ENCODE measurements at places on chromosomes 11 and 22.

GRCh38 chr22:31753005-31753633, 700 bp upstream of the DEPDC5 start:
- H3K4me1 ChIP-seq: peaks cover 45% of the 10 kb centered on the region
- no peaks in the 10 kb centered on the region for H3K27me3 ChIP-seq
- DNase-seq: peak; percentile 40
- no peaks in the 10 kb centered on the region for H3K36me3 ChIP-seq

- peak overlapping the region; percentile 77 for H3K27ac ChIP-seq
- peak overlapping the region; percentile 61 for H3K4me3 ChIP-seq
- no peaks in the 10 kb centered on the region for H3K27me3 ChIP-seq
- peaks cover 23% of the 10 kb centered on the region for H3K36me3 ChIP-seq
- DNase-seq: no peak
- peaks cover 88% of the 10 kb centered on the region for H3K4me1 ChIP-seq
These were observed 29.7 kb downstream of the FLI1 start for GRCh38 chr11:128723531-128723930.

DNA sequence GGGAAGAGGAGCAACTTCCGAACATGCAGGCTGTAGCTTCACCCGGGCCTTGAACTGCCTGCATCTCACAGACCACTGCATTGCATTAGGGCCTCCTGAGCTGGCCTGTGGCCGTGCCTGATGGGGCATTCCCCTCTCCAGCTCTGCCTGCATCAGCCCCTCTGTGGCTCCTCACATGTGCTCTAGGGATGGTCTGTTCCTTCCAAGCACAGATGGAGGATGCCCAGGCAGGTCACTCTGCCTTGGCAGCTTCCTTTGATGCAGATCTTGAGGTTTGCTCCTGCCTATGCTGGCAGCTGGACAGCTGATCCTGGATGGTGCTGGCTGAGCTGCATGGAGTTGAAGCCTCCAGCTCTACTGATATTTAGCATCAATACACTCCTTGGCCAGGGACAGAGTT, 28.5 kb downstream of the AMPD3 start:
- DNase-seq: no peak
- no peak overlapping the region for H3K27ac ChIP-seq
- H3K4me1 ChIP-seq: peaks cover 10% of the 10 kb centered on the region

DNA sequence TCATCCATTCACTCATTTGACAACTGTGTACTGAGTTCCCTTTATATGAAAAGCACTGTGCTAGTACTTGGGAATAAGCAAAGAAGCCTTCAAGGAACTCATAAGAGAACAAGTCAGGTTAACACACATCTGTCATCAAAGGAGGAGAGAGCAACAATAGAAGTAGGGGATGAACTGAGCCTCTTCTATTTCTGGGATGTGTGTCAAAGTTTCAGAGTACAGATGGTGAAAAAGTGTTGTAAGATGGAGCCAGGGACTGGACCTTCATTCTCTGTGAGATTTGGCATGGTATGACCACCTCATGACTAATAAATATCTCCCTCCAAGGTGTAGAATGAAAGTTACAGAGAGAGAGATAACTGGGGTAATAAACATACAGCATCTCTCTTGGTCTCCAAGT, 349.8 kb upstream of the PLET1 start:
- H3K27me3 ChIP-seq: peaks cover 10% of the 10 kb centered on the region
- no peaks in the 10 kb centered on the region for H3K36me3 ChIP-seq
- H3K27ac ChIP-seq: no peak overlapping the region
- H3K4me1 ChIP-seq: no peaks in the 10 kb centered on the region
- DNase-seq: no peak
- no peak overlapping the region for H3K4me3 ChIP-seq

GRCh38 chr11:130715085-130715876, 201.0 kb downstream of the SNX19 start:
- H3K27me3 ChIP-seq: no peaks in the 10 kb centered on the region
- DNase-seq: no peak
- no peaks in the 10 kb centered on the region for H3K36me3 ChIP-seq
- no peaks in the 10 kb centered on the region for H3K4me1 ChIP-seq

GRCh38 chr11:119550053-119550752, 127.2 kb upstream of the THY1 start:
- H3K27me3 ChIP-seq: peaks cover 2% of the 10 kb centered on the region
- H3K4me1 ChIP-seq: no peaks in the 10 kb centered on the region
- DNase-seq: no peak
- no peak overlapping the region for H3K27ac ChIP-seq
- no peaks in the 10 kb centered on the region for H3K36me3 ChIP-seq
- no peak overlapping the region for H3K4me3 ChIP-seq

DNA sequence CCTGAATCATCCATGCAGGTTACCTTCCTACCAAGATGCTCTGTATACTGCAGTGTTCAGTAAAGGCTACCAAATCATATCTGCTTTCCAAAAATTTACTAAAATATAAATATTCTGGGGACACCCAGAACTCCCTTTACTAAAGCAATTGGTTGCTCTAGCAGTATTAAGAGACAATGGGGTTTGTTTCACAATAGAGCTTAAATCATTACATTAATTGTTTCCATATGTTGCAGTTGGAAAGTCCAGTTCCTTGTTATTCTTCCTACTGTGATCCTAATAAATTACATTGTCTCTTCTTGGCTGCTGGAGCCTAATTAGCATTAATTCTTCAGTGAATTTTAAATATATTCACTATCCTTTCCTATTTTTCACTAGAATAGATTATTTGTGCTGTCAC, 316.0 kb upstream of the MTNR1B start:
- H3K27me3 ChIP-seq: no peaks in the 10 kb centered on the region
- DNase-seq: no peak
- H3K27ac ChIP-seq: no peak overlapping the region

- no peak overlapping the region for H3K27ac ChIP-seq
- no peaks in the 10 kb centered on the region for H3K36me3 ChIP-seq
- no peak for DNase-seq
- H3K27me3 ChIP-seq: peaks cover under 1% of the 10 kb centered on the region
- no peak overlapping the region for H3K4me3 ChIP-seq
- no peaks in the 10 kb centered on the region for H3K4me1 ChIP-seq
These were observed 16.2 kb upstream of the ME3 start for GRCh38 chr11:86688398-86689179.

DNA sequence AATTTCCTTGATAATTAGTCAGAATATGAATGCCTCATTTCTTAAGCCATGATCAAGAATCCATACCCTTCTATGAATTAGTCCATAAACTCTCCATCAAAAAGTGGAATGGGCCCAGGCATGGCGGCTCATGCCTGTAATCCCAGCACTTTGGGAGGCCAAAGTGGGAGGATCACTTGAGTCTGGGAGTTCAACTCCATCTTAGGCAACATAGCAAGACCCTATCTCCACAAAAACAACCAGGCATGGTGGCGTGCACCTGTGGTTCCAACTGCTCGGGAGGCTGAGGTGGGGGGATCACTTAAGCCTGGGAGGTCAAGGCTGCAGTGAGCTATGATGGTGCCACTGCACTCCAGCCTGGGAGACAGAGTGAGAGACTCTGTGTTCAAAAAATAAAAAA, 52.1 kb upstream of the SHANK2 start:
- H3K4me3 ChIP-seq: no peak overlapping the region
- H3K4me1 ChIP-seq: no peaks in the 10 kb centered on the region
- no peak overlapping the region for H3K27ac ChIP-seq
- H3K36me3 ChIP-seq: no peaks in the 10 kb centered on the region

GRCh38 chr11:16862726-16863125, 124.3 kb downstream of the C11orf58 start:
- no peaks in the 10 kb centered on the region for H3K36me3 ChIP-seq
- peaks cover 2% of the 10 kb centered on the region for H3K4me1 ChIP-seq
- DNase-seq: no peak
- no peaks in the 10 kb centered on the region for H3K27me3 ChIP-seq
- H3K27ac ChIP-seq: no peak overlapping the region

- H3K27ac ChIP-seq: no peak overlapping the region
- DNase-seq: no peak
- H3K4me3 ChIP-seq: no peak overlapping the region
- H3K36me3 ChIP-seq: no peaks in the 10 kb centered on the region
- peaks cover 9% of the 10 kb centered on the region for H3K4me1 ChIP-seq
- no peaks in the 10 kb centered on the region for H3K27me3 ChIP-seq
These were observed 4.7 kb downstream of the PLAAT3 start for GRCh38 chr11:63609536-63609935.

DNA sequence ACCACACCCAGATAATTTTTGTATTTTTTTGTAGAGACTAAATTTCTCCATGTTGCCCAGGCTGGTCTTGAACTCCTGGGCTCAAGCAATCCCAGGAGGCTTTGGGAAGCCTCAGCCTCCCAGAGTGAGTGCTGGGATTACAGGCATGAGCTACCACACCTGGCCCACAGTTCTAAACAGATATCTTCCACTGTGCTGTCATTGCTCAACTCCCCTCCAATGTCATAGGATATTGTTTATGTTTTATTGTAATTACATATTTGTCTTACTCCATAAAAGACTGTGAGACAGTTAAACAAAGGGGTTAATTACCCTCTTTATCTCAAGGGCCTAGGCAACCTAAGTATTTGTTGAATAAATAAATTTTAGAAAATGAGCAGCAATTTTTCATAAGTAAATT, 204.2 kb downstream of the GRM5 start:
- peaks cover 3% of the 10 kb centered on the region for H3K36me3 ChIP-seq
- H3K27ac ChIP-seq: no peak overlapping the region
- H3K4me1 ChIP-seq: no peaks in the 10 kb centered on the region

- no peak for DNase-seq
- no peaks in the 10 kb centered on the region for H3K27me3 ChIP-seq
- H3K36me3 ChIP-seq: no peaks in the 10 kb centered on the region
- no peak overlapping the region for H3K4me3 ChIP-seq
These were observed 76.0 kb downstream of the TRIM29 start for GRCh38 chr11:120061761-120062560.

DNA sequence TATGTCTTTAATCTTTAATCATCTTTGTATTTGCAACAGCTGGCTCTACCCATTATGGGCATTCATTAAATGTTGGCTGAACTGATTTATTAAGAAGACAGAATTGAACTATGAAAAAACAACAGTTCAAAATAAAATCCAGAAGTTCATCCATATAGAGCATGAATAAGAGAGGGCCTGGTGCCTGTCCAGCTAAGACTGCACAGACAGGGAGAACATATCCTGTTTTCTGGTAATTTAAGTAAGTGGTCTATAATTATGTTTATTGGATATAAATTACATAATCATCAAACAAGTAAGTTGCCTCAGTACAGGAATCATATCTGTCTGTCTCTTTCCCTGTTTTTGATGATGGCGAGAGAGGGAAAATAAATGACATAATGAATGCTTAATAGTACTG, 137.2 kb downstream of the RBFOX2 start:
- H3K27me3 ChIP-seq: peaks cover 9% of the 10 kb centered on the region
- DNase-seq: no peak
- no peak overlapping the region for H3K4me3 ChIP-seq
- H3K27ac ChIP-seq: no peak overlapping the region
- H3K4me1 ChIP-seq: no peaks in the 10 kb centered on the region
- H3K36me3 ChIP-seq: no peaks in the 10 kb centered on the region

GRCh38 chr11:119779195-119780071, 50.4 kb upstream of the NECTIN1 start:
- peaks cover 6% of the 10 kb centered on the region for H3K27me3 ChIP-seq
- no peak overlapping the region for H3K4me3 ChIP-seq
- no peak overlapping the region for H3K27ac ChIP-seq
- no peak for DNase-seq
- no peaks in the 10 kb centered on the region for H3K36me3 ChIP-seq

- no peaks in the 10 kb centered on the region for H3K36me3 ChIP-seq
- peaks cover 1% of the 10 kb centered on the region for H3K4me1 ChIP-seq
- H3K27ac ChIP-seq: peak overlapping the region; percentile 51
- no peak for DNase-seq
- peak overlapping the region; percentile 97 for H3K4me3 ChIP-seq
- peaks cover 2% of the 10 kb centered on the region for H3K27me3 ChIP-seq
These were observed 14.4 kb upstream of the SPTBN2 start for GRCh38 chr11:66743271-66743968.

GRCh38 chr11:19959648-19960059, 200.6 kb downstream of the DBX1 start:
- DNase-seq: no peak
- H3K36me3 ChIP-seq: no peaks in the 10 kb centered on the region
- H3K27ac ChIP-seq: no peak overlapping the region
- peaks cover 19% of the 10 kb centered on the region for H3K27me3 ChIP-seq
- no peak overlapping the region for H3K4me3 ChIP-seq
- peaks cover 8% of the 10 kb centered on the region for H3K4me1 ChIP-seq

DNA sequence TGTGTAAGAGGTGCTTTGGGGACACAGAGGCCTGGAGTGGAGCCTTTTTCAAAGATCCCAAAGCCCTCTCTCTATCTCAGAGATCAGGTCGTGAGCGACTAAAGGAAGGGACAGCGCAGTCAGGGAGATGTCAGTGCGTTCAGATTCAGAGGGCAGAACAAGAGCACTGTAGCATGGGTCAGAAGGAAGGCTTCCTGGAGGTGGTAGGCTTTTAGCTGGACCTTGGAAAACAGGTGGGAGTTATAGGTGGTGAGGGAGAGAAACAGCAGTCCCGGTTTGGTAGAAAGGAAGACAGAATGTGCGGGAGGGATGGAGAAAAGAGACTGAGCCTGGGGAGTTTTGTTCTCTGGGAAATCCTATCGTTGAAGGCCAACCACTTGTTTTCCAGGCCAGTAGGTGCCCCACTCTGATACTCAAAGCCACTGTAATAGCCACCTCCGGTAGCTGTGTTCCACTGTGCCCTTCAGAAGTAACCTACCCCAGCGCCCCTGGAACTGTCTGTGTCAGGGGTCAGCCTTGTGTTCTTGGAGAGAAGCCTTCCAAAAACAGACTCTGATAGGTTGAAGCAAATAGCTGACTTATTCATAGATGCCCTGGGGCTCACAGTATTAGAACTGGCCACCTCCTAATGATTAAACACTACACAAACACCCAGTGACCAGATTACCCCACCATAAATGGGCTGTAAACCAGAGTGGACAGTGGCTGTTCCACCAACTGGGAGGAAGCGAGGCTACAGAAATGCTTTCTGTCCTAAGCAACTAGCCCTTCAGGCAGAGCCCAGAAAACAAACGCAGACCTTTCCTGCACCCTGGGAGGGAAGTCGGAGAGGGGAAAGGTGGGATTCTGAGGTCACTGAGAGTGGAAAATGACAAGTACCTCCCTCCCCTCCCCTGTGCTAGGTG, 157.7 kb downstream of the DBX1 start:
- peaks cover 8% of the 10 kb centered on the region for H3K27me3 ChIP-seq
- no peaks in the 10 kb centered on the region for H3K36me3 ChIP-seq
- no peak overlapping the region for H3K4me3 ChIP-seq
- no peak for DNase-seq
- no peaks in the 10 kb centered on the region for H3K4me1 ChIP-seq

- H3K4me1 ChIP-seq: peaks cover 16% of the 10 kb centered on the region
- peak overlapping the region; percentile 80 for H3K4me3 ChIP-seq
- peaks cover 2% of the 10 kb centered on the region for H3K36me3 ChIP-seq
- DNase-seq: peak; percentile 58
These were observed 14.6 kb downstream of the PLXNB2 start for GRCh38 chr22:50292643-50293440.
